ENCODE measurements at places on chromosomes 16 and 17.

DNA sequence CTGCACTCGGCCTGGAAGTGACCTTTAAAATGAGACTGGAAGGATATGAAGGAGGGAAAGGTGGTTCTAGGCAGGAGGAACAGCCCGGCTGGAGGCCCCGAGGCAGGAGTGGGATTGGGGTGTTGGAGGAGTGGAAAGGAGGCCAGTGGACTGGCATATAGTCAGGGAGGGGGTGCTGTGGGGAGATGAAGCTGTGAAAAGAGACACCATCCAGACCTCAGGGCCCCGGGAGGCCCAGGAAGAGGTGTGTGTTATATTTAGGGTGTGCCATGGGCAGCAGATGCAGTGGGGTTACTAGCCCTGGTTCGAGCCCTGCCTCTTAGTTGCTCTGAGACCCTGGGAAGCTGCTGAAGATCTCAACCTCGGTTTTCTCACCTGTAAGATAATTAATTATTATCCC, 18.9 kb upstream of the DOK4 start:
- DNase-seq, result no peak

DNA sequence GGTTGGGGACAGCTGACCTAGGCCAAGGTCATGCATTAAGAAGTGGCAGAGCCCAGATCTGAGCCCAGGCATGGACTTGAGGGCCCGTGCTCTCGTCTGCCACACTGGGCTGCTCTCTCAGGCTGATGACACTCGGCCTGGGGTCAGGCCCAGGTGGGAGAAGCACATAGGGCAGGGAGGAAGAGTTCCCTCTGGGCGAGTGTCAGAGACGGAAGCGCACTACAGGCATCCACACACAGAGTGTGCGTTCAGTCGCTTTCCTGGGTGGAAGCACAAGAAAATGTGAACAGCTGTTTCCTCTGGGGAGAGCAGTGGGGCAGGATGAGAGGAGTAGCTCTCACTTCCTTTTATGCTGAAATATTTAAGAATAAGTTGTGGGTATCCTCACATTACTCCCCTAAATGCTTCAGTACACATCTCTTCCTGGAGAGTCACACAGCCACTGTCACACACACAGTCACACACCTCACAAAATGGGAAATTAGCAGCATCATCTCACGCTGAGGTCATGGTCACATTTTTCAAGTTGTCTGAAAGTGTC, 59.7 kb downstream of the B9D1 start:
- DNase-seq, result peak; percentile 86

- no peak for DNase-seq
Measured at GRCh38 chr17:8741771-8742170, 2.9 kb downstream of the CCDC42 start.

GRCh38 chr16:11410376-11411058, 65.3 kb downstream of the RMI2 start:
- peak; percentile 91 for DNase-seq

- DNase-seq, result no peak
Measured at GRCh38 chr17:72387969-72388368, 267.1 kb downstream of the SOX9 start.

GRCh38 chr17:58956997-58957724, 149.5 kb downstream of the TRIM37 start:
- peak; percentile 34 for DNase-seq

- no peak for DNase-seq
Measured at GRCh38 chr17:66413559-66414520, 111.4 kb downstream of the PRKCA start.

- DNase-seq, result peak; percentile 53
Measured at GRCh38 chr17:79707931-79708891, 22.5 kb upstream of the ENPP7 start.

DNA sequence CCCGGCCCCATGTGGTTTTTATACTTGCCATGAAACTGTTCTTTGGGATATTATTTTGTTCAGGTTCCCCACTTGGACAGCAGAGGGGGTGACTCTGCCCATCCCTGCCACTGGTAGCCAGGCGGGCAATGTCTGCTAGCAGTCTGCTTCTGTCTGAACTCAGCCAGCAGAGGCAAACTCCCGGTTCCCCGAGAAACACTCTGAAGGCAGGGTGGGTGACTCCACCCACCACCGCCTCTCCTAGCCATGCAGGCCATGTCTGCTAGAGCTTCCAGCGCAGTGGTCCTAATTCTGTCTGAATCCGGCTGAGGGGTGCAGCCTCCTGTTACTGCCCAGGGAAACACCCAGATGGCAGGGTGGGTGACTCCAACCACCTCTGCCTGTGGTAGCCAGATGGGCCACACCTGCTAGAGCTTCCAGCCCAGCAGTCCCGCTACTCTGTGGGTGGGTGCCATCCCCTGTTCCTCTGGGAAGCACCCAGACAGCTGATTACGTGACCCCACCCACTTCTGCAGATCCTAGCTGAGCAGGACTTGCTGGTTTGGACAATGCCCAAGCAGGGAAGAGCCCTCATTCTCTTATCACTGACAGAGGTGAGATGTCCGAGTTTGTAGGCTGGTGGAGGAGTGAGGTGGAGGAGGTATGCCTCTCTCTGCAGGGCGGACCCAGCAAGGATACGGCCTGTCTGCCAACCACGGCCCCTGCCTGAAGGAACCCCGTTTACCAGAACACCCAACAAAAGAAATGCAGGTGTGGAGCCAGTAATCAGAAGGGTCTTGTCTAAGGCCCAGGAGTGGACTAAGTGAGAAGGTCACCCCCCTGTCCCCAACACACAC, 22.4 kb downstream of the NLRP1 start:
- DNase-seq, result no peak

- DNase-seq, result no peak
Measured at GRCh38 chr17:13582776-13583547, 18.8 kb downstream of the HS3ST3A1 start.

GRCh38 chr16:89973654-89974335, 25.2 kb downstream of the DEF8 start:
- DNase-seq, result no peak

- no peak for DNase-seq
Measured at GRCh38 chr17:80064696-80065095, 28.3 kb downstream of the CCDC40 start.

DNA sequence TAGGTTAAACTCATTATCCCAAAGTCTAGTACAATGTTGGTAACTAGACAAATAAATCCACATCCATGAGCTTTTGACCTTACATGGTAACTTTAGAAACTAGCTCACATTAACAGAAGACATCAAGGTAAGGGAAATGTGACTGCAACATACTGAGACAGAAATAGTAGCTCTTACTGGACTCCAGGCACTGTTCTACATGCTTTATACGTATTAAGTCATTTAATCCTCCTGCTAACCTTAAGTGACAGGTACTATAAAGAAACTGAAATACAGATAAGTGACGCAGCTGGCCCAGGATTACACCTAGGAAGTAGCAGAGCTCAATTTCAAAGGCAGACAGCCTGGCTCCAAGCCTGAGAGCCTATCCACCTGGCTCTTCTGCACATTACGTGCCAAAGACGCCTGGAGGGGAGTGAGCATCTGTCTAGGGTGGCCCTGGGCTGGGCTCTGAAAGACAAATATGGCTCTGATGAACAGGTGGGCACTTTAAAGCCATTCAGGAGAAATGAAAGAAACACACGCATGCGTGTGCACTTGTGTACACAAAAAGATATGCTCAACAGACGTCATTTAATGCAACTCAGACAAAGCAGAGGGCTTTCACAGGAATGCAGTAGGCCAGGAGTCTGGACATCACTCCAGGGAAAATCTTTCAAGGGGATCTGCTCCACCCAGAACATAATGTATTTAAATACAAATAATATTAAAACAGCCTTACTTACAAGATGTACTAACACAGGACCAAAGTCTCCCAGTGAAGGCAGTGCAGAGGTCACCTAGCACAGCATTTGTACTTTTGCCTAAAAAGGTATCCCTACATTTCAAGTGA, 4.4 kb downstream of the ZC3H7A start:
- DNase-seq, result no peak

DNA sequence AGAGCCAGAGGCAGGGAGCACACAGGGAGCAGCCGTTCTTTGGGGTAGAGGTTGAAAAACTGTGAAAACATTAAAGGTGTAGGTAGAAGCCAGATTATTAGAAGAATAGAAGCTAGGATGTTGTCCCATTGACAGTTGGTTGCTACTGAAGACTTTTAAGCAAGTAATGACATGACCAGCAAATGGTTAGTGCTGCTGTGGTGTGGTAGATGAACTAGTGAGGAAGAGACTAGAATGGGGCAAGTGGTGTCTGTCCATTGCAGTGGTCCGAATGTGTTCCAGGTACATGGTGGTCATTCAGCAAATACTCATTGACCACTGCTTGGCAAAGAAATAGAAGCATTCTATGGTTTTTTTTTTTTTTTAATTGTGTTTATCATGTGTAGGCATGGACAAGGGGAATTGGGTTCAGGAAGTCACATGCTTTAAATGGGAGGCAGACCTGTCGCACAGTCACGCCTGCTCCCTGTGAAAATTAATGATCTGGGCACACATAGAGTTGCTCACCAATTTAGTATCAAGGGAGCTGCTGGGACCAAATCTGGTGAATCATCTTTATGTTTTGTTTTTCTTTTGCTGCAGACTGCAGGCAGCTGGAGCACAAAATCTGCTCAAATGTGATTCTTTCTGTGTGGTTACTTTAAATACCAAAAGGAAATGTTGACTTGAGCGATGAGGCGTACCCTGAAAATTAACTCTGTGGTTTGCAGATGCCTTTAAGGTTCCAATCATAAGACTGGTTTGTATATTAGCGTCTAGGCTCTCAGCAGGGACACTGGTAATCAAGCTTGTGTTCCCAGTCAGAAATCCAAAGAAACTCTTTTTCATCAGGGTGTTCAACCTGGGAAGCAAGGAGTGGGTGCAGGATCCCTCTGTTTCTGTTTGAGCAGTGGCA, 30.7 kb downstream of the YPEL2 start:
- DNase-seq, result no peak

DNA sequence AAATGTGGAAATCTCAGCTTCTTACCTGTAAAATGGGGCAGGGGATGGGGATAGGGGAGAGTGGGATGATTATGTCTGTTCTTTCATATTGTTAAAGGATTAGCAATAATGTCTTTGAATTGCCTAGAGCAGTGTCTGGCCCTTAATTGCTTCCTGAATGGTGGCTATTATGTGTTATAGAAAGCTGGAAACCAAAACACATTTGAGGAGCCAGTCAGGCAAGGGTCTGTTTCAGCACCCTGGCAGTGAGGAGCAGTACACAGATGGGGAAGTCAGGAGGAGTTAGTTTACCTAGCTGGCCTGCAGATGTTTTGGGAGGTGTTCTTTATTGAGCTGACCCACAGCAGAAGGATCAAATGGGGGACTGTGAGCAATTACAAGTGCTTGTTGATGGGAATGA, 63.0 kb downstream of the NUP93 start:
- DNase-seq, result no peak

DNA sequence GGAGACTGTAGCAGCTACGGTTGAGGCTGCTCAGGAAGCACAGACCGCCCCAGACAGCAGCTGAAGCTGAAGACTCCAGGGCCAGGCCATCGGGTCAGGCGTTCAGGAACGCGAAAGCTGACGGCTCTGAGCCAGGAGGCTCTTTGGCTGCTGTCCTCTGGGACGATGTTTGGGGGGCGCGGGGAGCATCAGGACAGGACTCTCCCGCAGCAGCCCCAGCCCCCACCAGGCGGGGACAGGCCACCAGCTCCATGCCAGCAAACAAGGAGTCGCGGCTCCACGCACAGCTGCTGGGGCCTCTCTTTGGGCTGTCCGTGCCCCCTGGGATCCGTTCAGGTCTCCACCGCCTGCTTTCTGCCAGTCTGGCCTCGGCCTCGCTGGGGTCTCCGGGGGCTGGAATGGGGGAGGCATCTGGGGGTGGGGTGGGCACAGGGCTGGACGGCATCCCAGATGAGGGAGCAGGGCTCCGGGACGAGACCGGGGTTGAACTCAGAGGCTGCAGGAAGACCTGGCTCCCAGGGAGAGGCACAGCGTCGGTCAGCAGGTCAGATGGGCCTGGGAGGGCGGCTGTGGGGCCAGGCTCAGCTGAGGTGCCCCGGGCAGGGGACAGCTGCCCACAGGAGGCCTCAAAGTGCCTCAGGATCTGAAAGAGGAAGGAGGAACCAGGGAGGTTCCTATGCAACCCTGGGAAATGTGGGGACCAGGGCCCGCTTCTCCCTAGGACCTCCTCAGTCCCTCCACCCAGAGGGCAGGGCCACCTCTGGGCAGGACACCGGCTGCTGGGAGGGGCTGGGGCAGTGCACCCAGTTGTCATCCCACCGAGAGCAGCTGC, 6.3 kb upstream of the CEP131 start:
- no peak for DNase-seq

- DNase-seq, result no peak
Measured at GRCh38 chr17:2075336-2076086, 20.6 kb downstream of the HIC1 start.

DNA sequence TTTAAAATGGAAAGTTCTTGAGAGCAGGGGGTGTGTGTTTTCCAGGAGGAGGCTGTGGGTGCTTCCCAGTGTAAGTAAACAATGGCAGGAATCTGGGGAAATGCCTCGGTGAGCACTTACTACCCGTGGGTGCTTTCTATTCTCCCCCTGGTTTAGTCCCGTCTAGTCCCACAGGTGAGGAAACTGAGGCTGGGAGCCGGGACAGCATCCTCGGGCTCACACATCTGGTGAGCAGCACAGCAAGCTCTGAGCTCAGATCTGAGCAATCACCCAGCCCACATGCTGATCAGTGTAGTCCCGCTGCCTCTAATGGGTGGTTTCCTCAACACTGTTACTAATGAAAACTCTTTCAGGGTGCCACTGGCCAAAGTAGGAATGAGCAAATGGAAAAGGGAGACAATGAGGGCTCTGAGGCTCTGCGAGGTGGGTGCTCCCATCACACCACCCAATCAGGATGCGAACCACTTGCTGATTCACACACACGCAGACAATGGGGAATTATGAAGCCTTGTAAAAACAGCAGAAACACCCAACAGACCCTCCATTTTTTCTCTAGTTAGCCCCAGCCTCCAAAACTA, 202.6 kb downstream of the PARN start:
- no peak for DNase-seq

Data from inflammatory macrophage (primary cell).